ENCODE measurements at places on chromosomes 6 and 20. TPM values are rescaled to one million over a fixed set of nuclear protein-coding genes. Genes with fewer than 3 reads are reported as not detected.

DNA sequence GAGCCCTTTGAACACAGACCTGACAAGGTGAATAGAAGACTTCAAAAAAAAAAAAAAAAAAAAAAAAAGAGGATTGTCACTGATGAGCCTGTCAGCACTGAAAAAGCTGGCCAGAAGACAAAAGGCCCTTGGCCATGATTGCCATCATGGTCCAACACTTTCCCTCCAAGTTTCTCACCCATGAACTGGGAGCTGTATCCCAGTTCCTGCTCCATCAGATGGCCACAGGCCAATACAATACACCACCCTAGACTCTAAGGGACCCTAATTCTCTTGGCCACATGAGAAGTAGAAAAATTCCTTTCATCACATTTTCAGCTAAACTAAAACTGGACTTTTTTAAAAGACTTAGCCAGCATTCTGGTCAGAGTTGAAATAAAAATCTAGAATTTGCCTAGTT, 50.2 kb downstream of the NUDT3 start:
- no peaks in the 10 kb centered on the region for H3K27me3 ChIP-seq
- no peak overlapping the region for H3K27ac ChIP-seq
- no peak overlapping the region for H3K4me3 ChIP-seq
- H3K36me3 ChIP-seq: peaks cover 6% of the 10 kb centered on the region
- DNase-seq: no peak
- H3K4me1 ChIP-seq: peaks cover 38% of the 10 kb centered on the region

DNA sequence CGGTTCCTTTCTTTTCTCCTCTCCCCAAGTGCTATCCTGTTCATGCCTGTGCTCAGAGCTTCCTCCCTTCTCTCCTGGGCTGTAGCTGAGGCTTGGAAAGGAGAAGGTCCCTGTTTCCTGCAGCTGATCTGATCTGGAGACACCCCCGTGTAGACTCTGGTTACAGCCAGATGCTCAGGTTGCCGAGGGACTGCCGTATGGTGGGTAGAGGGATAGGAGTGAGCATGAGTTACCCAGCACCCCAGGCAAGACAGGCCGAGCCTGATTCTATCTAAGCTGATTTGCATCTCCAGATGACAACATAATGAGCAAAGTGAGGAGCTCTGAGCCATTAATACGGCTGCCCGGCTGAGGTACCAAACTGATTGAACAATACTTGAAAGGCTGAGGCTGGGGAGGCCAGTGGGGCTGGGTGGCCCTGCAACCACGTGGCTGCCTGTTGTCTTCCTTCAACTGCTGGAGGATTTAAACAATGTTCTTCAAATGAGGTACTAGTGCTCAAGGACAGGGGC, 91.8 kb downstream of the ASXL1 start:
- peaks cover 14% of the 10 kb centered on the region for H3K4me1 ChIP-seq
- peaks cover 34% of the 10 kb centered on the region for H3K36me3 ChIP-seq
- no peak for DNase-seq
- no peak overlapping the region for H3K4me3 ChIP-seq
- H3K27ac ChIP-seq: peak overlapping the region; percentile 46
- no peaks in the 10 kb centered on the region for H3K27me3 ChIP-seq

Gene TTK
- total RNA-seq: 4.5 TPM

- H3K27me3 ChIP-seq: no peaks in the 10 kb centered on the region
- peaks cover 28% of the 10 kb centered on the region for H3K36me3 ChIP-seq
- peaks cover 49% of the 10 kb centered on the region for H3K4me1 ChIP-seq
- H3K27ac ChIP-seq: peak overlapping the region; percentile 56
These were observed 39.9 kb downstream of the RCAN2 start for GRCh38 chr6:46451343-46451742.

GRCh38 chr6:156752666-156753301, 24.4 kb upstream of the ARID1B start:
- H3K4me1 ChIP-seq: no peaks in the 10 kb centered on the region
- H3K27ac ChIP-seq: no peak overlapping the region
- H3K27me3 ChIP-seq: peaks cover 21% of the 10 kb centered on the region
- no peak for DNase-seq
- H3K4me3 ChIP-seq: no peak overlapping the region

Gene PPIL4
- total RNA-seq: 35.7 TPM

DNA sequence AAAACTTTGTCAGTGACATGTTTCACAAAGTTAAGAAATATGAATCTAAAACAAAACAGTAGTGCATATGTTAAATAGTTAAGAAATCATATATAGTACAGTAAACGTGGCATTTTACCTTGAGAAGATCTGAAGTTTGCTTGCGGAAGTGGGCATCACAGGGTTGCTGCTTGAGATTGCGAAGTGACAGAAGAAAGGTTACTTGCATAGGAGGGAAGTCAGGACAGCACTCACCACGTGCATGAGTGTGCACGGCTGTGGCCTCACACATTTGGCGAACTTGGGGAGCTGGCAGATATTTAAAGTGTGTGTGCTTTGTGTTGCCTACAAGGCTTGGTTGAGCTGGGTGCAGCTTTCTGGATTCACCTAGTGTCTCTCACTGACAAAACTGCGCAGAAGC, 431.5 kb upstream of the ARID1B start:
- DNase-seq: peak; percentile 34
- no peak overlapping the region for H3K27ac ChIP-seq
- no peak overlapping the region for H3K4me3 ChIP-seq
- H3K27me3 ChIP-seq: peaks cover 18% of the 10 kb centered on the region
- no peaks in the 10 kb centered on the region for H3K4me1 ChIP-seq

DNA sequence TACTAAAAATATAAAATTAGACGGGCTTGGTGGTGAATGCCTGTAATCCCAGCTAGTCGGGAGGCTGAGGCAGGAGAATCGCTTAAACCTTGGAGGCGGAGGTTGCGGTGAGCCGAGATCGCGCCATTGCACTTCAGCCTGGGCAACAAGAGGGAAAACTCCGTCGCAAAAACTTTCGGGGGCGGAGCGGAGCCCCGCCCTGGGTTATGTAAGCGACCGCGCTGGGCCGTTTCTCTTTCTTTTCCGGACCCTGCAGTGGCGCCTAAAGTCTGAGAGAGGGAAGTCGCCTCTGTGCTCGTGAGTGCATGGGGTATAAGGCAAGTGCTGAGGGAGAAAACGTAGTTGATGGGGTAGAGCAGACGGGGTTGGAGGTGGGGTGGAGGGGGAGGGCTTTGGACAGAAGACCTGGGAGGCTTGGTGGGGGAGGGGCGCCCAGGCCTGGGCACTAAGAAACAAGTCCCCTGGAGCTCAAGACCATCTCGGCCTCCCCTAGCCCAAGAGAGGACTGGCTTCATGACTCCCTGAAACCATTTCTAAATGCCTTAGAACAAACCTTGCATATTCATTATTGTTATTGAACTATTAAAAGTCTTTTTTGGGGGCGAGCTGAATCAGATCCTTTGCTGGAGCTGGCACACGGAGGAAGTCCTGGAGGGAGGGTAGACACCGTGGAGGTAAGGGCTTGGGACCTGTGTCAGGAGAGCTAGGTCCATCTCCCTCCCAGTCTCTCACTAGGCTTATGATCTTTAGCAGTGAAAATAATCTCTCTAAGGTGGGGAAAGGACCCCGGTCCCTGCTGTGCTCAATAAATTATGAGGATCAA, 2.7 kb upstream of the MICA start:
- H3K4me3 ChIP-seq: peak overlapping the region; percentile 94
- H3K36me3 ChIP-seq: no peaks in the 10 kb centered on the region
- peaks cover 57% of the 10 kb centered on the region for H3K4me1 ChIP-seq
- H3K27ac ChIP-seq: peak overlapping the region; percentile 93
- no peaks in the 10 kb centered on the region for H3K27me3 ChIP-seq
- DNase-seq: no peak

GRCh38 chr20:61135968-61136367, 116.1 kb upstream of the CDH4 start:
- no peak overlapping the region for H3K4me3 ChIP-seq
- DNase-seq: no peak
- peaks cover 23% of the 10 kb centered on the region for H3K27me3 ChIP-seq
- no peaks in the 10 kb centered on the region for H3K36me3 ChIP-seq
- no peak overlapping the region for H3K27ac ChIP-seq

Gene NOX3
- total RNA-seq: not detected
